ENCODE measurements at places on chromosomes 5 and 9.

- no peak for DNase-seq
Measured at GRCh38 chr5:170662966-170663365, 120.6 kb upstream of the GABRP start.

- no peak for DNase-seq
Measured at GRCh38 chr5:81337803-81338202, 36.4 kb downstream of the ZCCHC9 start.

DNA sequence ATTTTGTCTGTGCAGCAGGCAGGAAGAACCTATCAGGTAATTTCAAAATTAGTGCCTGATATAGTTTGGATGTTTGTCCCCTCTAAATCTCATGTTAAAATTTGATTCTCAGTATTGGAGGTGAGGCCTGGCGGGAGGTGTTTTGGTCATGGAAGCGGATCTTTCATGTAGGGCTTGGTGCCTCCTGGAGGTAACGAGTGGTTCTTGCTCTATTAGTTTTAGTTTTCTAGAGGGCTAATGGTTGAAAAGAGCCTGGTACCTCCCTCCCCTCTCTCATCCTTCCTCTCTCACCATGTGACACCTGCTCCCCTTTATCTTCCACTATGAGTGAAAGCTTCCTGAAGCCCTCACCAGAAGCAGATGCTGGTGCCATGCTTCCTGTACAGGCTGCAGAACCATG lies 106.3 kb downstream of the DRD1 start:
- no peak for DNase-seq

- DNase-seq, result no peak
Measured at GRCh38 chr5:54837093-54837492, 148.3 kb downstream of the ESM1 start.

- DNase-seq, result peak; percentile 8
Measured at GRCh38 chr9:4678679-4679267, 596 bp upstream of the CDC37L1 start.

DNA sequence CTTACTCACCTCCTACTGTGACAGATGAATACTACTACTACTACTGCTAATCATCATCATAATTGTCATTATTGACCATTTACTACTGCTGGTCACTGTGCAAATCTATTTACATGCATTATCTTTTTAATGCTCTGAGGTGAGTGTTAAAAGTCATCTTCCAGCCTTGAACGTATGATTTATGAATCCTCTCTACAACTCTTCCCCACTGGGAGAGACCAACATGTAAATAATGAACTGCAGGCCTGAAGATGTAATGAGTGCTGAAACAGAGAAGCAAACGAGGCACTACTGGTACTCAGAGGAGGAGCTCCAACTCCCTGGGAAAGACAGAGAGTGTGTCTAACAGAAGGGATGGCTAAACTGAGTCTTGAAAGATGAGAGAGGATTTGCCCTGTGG lies 95.4 kb downstream of the JAKMIP2 start:
- no peak for DNase-seq

- no peak for DNase-seq
Measured at GRCh38 chr9:9099646-9100045, 1300.1 kb upstream of the DMAC1 start.

DNA sequence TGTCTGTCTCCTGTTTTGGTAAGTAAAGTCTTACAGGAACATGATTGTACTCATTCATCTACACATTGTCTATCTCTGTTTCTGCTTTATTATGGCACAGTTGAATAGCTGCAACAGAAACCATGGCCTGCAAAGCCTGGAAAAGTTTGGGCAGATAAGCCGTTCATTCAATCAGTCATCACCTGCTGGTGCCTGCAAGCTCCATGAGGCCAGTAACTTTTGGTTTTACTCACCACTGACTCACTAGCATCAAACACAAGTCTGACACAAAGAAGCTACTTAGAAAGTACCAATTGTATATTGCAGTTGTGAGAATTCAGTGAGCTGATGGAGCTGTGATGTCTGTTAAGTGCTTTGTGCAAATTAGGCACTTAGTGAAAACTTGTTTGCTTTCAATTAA lies 373.6 kb upstream of the SGCD start:
- no peak for DNase-seq

DNA sequence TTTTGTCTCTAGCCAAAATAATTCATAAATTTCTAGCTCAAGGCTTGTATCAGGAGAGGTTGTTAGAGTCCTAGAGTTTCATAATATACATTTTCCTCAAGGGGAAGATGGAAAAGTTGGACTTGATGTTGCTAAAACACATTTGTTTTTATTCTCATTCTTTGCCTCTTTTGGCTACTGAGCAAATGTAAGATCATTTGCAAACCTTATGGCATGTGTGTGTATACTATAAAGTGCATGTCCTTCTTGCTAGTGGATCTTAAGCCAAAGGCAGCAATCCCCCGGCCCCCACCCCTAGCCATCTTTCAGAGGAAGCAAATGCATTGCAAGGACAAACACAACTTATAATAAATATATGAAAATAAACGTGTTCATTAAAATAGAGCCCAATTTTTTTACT lies 43.0 kb downstream of the ADAMTSL1 start:
- DNase-seq, result no peak

DNA sequence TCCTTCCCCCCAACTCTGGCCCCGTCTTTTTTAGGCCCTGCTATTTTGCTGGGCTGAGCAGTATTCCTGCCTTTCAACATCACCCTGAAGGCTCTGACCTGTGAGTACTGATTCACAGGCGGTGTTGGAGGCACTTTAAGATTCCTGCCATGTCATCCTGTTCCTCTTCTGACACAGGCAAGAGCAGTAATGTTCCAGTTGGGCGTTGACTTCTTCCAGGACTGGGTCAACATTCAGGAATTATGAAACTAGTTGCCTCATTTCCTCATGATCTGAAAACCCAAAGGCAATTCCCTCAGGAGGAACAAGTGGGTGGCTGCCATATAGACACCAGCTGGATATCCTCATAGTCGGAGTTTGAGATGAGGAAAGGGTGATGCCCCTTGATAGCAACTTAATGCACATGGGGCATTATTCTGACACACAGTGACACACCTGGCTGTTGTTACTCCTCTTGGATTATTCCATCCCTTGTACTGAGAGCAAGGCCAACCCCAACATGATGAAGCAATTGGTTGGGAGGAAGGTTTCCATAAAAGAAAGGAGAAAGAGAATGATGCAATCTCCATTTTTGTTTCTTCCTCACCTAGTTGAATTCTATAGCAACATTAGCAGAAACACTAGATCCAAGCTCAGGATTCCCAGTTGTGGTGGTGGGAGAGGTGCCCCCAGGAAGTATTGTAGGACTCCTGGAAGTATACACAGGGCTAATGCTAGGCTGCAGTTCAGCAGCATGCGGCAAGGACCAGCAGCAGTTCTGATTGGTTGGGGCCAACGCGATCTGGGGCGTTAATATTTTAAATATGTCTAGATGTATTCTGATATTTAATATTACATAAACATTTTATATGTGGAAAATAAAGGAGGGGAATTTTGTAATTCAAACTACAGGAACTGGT lies 19.6 kb upstream of the GLRX start:
- no peak for DNase-seq

DNA sequence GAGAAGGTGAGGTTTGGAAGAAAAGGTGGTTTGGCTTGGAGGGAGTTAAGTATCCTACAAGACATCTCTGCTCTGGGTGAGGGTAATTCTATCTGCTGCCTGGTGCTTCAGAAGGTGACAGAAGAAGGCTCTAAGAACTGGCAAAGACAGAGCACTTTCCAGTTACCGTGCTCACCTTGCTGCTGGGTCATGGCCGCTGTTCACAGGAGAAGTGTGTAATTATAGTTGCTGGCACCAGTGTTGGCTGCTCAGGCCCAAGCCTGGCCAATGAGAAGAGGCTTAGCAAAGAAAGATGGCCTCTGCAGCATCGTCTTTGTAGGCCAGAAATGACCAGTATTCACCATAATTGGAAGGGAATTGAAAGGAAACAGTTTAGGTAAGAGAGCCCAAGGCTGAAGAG lies 37.9 kb upstream of the KLF9 start:
- no peak for DNase-seq

- DNase-seq, result no peak
Measured at GRCh38 chr5:161373345-161373707, 173.2 kb downstream of the GABRB2 start.

DNA sequence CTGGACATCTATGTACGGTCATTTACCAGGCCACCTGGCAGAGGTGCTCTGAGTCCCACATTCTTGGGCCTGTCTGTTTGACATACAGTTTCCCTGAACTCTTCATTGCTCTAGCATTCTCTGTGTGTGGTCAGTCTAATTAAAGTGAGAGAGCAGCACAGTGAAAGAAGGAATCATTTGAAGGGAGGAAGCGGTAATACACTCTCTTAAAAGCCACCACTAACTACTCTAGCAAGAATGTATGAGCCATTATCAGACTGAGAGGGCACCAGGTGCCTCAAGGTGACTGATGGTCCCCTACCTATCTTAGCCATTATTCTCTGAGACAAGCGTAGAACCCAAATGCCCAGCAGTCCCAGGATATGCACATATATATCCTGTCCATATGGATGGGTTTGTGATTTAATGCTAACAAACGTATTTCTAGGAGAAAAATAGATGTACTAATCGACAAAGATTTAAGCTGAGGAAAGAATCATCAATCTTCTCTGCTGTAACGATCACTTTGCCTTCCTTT lies 527.2 kb downstream of the PRELID2 start:
- DNase-seq, result no peak

GRCh38 chr9:93945400-93946337 lies 9.5 kb downstream of the BARX1 start:
- DNase-seq, result no peak

DNA sequence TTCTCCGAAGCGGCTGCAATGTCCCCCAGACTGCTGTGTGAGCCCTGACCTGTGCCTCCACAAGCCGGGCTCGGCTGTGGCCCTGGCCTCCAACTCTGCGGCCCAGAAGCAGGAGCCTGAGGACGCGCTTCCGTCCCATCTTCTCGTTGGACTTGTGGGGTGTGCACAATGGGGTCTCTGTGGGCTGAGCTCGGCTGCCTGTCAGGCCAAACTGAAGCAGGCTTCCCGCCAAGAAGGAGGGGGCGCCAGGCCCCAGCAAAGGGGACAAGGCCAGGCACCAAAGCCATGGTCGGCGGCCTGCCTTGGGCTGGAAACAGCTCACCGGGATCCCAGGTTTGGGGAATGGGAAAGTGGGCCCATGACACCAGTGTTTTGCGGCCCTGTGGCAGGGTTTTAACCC lies 4.1 kb downstream of the NOTCH1 start:
- DNase-seq, result no peak

DNA sequence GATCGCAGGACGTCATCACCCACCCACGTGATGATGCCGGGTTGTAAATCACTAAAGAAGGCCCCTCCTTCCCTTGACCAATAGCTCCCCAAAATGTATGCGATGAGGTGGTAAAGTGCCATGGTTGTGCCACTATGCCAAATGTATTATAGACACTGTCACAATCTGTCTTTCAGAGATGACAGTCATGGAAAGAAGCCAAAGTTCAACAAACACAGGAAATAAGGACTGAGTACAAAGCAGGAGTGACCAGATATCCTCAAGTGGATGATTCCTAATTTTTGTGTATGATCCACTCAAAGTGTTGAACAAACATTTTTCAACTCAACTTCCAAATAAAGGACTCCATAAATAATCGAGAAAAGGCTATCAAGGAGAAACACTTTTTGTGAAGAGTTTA lies 12.5 kb downstream of the GLIS3 start:
- DNase-seq, result no peak

DNA sequence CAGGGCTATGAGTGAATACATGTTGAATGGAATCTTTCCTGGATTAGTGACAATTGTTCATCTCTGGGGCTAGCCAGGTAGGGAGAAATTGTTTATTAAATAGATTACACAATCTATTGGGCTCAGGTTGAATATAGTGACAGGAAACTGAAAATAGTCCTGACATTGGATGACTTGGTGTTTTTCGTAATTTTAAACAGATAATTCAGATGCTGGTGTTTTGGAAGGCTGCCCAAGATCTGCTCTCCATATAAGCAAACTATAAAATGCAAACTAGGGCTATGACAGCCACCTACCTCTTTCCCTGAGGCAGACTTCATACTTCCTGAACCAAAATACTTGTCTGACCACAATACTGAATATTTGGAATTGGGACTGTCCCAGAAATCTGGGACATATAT lies 99.1 kb downstream of the ENC1 start:
- no peak for DNase-seq

DNA sequence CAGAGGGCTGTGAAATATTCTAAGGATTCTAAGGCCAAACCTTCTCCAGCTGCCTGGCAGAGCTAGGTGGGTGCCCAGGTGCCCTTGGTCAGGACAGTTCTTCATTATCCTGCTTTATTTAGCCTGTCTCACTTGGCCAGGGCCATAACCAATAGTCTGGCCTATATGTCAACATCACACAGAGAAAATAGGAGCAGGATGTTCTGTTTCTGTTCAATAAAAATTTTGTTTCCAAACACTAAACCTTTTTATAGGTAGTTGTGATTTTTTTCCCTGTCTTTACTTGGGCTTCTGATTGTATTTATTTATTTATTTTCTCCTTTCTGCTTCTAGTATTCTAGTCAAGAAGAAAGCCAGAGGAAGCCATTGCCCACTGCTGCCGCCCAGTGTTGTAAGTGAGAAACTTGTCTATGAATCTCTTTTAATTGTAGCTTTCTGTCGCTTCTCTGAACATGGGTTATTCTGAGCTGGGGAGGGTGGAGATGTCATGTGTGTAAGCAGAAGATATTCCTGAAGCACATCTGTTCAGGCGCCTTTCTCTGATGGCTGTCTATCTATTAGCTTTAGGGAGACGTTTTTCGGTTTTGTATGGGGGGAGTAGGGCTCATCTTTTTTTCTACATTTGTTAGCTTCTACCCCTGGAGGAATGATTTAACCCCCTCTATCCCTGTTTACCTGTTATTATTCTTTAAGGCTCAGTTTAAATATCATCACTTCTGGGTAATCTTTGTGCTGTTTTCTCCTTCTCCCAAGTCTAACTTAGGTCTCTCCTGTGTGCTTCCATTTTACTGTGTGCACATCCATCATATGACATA lies 97.1 kb downstream of the UNC13B start:
- DNase-seq, result peak; percentile 15

DNA sequence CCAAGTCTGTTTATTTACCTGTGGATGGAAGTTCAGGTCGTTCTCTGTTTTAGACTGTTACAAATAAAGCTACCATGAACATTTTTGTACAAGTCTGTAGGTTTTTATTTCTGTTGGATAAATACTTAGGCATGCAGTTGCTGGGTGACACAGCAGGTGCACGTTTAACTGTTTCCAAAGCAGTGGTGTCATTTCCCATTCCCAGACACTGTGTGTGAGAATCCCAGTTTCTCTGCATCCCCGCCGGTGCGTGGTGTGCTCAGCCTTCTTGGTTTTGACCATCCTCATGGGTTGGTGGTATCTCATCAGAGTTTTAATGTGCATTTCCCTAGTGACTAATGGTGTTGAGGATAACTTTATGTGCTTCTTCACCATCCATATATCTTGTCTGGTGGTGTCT lies 27.2 kb downstream of the AHRR start:
- no peak for DNase-seq

- DNase-seq, result no peak
Measured at GRCh38 chr5:148855249-148856008, 29.0 kb downstream of the ADRB2 start.

DNA sequence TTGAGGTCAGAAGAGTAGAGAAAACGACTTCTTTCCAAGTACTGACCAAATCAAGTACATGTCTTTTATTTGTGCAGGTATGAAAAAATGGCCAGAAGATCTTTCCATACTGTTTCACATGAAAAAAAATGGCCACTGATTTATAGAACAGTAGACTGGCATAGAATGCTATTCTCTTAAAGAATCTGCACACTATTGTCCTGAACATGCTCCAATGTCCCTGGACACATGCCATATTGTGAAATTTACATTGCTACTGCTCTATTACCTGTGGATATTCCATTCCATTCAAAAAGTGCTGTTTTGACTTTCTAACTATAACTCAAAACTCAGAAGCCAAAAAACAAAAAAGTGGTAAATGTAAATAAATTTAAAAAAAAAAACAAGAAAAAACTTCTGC lies 60.6 kb downstream of the FBXL17 start:
- DNase-seq, result no peak

All from effector CD4-positive, alpha-beta T cell (primary cell).